ENCODE measurements at places on chromosomes 5 and 9.

DNA sequence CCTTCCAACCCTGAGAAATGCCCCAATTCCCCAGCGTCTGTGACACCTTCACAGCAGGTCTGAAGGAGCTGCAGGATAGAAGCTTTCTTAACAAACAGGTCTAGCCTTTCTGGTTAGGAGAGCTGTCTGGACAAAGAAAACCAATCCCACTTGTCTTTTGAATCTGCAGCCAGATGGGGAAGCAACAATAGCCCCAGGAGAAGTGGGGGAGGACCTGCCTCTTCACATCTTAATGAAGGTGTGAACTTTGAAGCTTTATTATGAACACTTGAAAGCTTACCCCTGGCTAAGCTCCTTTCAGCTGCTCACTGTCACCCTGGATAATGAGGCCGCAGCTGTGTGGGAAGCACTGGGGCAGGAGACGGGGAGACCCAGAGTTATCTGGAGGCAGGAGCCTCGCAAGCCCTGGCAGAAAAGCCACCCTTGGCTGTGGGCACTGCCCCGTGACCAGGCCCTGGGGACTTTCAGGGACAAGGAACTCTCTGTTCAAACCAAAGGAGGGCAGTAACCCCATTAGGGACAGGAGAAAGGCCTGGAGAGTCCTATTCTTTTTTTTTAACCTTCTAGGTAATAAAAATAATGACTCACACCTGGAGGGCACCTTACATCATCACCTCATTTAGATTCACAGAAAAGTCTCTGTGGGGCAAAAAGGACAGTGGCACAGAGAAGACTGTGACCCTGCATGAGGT lies 151.8 kb upstream of the RAD23B start:
- no peak for DNase-seq

DNA sequence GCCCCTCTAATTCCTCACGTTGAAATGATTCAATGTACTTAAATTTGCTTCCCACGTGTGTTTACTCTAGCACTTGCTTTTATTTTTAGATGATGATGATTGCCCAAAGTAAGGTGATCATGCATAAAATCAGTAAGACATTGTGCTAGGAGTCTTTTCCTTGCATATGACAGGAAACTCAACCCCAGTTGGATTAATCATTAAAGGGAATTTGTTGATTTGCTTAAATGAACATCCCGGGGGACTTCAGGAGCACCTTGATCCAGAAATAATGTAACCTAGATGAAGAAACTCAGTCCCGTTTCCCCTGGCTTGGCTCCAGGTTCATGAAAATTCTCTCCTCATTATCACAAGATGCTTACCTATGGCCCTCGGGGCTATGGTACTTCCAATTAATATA lies 106.1 kb upstream of the STC2 start:
- DNase-seq, result no peak

GRCh38 chr5:105868038-105868780 lies 1802.5 kb downstream of the EFNA5 start:
- no peak for DNase-seq

GRCh38 chr5:68682400-68683160 lies 411.2 kb upstream of the SLC30A5 start:
- DNase-seq, result no peak

DNA sequence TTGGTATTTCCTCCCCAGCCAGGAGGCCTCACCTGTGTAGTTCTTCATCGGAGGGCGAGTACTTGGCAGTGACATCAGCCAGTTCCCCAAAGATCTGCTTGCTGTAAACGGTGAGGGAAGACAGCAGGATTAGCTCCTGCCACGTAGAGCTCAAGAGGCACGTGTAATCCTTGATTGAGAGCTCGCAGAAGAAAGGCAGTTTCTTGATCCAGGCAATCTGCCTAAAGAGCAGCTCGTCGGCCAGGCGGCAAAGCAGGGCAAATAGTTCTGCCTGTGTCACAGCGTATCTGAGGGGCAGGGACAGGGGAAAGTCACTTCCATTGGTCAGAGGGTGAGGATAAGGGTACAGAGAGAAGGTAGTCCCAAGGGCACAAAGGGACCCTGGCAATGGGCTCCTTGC lies 28.6 kb upstream of the NR5A1 start:
- no peak for DNase-seq

- no peak for DNase-seq
Measured at GRCh38 chr5:75885321-75885720, 168.1 kb upstream of the POC5 start.

DNA sequence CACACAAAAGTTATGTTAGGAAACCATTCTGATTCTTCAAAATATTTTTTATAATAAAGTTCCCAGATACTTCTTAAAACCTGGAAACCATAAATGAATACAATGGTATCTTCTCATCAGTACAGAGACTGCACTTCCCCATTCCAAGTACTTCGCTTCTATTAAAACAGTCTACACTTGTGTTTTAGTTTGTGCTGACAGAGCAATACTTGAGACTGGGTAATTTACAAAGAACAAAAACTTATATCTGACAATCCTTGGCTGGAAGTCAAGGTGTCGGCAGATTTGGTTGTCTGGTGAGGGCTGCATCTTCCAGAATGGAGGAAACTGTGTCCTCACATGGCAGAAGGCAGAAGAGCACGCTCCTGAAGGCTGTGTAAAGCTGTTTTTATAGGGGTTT lies 70.1 kb downstream of the RFX3 start:
- no peak for DNase-seq

DNA sequence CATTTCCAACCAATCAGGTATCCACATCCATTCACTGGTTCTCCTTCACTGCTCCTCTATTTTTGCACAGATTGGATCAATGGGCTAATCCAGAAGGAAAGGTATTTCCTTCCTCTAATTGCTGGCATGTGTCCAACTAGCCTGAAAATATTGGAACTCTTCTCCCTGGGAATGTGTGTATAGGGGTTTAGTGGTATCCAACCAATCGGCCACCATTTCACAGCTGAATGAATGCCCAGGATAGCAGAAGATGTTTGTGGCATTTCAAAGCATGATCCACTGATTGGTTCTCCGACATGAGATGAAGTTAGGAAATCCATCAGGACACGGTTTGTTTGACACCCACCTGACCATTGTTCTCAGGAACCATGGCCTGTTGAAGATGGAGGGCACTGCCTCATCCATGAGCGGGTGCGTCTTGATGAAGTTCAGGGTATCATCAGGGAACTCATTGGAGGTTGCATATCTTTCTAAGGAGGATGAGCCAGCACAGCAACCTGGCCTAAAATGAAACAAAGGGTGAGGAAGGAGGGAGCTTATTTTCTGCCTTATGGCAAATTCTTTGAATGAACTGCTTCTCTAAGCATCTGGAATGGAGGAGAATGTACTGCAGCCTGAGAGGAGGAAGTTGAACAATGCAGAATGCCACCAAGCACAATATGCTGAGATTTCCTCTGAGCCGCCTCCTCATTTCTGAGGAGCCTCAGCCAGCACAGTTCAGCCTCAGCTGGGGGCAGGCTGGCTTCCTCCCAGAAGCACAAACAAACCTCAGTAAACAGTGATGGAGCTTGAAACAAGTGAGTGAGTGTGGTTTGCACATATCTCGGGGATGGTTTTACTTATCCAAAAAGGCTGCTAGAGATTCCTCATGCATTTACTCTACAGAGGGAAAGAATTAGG lies 94.6 kb downstream of the SEMA6A start:
- DNase-seq, result no peak

DNA sequence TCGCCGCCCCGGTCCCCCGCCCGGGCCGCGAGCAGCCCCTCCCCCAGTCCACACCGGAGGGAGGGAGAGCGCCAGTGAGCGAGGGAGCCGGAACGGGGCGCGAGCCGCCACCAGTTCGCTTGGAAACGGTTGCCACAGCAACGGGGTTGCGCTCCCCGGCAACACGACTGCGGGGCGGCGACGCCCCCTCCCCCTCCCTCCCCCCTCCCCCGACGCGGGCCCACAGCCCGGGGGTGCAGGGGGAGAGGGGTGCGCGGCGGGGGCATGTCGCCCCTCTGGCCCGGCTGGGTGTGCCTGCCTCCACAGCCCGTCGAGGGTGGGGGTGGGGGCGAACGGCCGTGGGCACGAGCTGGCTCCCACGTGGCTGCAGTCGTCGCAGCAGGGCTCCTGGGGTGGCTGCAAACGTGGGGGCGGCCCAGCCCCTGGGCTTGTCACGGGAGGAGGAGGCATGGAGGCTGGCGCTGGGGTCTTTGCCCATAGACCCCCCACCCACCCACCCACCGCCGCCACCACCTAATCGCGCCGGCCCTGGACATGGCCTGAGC lies 524 bp downstream of the PRR7 start:
- DNase-seq, result no peak

GRCh38 chr5:61416420-61416819 lies 84.4 kb downstream of the ZSWIM6 start:
- no peak for DNase-seq

- DNase-seq, result no peak
Measured at GRCh38 chr9:130731355-130731754, 37.8 kb downstream of the EXOSC2 start.

DNA sequence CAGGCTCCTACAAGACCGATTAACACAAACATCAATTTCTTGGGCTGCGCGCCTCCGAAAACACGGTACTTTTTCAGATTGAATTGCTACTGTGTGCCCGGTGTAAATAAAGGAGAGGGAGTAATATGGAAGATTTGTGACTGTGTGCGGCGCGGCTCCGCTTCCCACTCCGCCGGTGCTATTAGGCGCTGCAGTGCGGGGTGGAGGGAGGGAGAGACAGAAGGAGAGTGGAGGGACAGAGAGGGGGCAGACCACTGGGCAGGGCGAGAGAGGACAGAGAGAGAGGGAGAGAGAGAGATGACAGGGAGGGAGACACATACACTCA lies 24.7 kb upstream of the RNU6ATAC start:
- no peak for DNase-seq

DNA sequence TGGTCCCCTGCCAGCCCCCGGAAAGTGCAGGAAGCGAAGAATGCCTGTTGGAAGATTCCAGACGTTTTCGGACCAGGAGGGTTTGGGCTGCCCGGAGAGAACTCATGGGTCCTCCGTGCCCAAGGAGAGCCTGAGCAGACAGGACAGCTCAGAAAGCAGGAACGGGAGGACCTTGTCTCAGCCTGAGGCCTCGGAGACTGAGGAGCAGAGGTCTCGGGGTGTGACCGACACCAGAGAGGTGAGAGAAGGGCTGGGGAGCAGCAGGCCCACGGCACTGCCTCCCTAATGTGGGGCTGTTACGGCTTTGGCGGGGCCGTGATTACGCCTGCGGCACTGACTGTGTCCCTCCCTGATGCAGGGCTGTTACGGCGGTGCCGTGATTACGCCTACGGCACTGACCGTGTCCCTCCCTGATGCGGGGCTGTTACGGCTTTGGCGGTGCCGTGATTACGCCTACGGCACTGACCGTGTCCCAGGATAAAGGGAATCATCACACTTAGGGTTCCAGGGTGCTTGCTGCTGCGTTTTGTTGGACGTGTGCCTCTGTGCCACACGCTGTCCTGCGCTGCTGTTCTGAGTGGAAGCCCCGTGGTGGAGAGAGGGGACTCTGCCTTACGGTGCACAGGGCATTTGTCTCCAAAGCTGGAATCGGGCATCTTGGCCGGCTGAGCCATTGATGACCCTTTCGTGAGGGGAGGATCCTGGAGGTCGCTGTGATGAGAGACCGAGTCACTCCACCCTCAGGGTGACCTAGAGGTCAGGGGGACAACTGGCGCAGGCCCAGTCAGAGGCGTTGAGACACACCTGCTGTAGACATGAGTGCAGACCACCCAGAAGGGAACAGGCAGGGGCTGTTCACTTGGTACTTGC lies 25.7 kb downstream of the CEP72 start:
- DNase-seq, result no peak

DNA sequence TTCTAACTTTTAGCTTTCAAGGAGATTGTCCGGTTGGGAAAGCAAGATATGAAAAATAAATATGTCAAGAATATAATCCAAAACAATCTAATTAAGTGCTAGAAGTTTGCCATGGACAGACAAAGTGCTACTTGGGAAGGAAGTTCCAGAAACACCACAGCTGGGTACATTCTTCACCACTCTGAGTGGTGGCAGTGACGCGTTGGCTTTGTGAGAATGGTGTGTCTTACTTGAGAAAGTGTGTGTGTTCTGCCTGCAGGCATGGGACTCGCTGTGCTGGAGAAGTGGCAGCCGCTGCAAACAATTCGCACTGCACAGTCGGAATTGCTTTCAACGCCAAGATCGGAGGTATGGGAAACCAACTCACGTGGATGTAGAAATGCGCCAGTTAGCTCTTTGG lies 177.2 kb downstream of the PCSK5 start:
- DNase-seq, result no peak

GRCh38 chr9:95053611-95054570 lies 263.6 kb downstream of the FANCC start:
- DNase-seq, result no peak

GRCh38 chr9:8877753-8878494 lies 1078.3 kb upstream of the DMAC1 start:
- no peak for DNase-seq

DNA sequence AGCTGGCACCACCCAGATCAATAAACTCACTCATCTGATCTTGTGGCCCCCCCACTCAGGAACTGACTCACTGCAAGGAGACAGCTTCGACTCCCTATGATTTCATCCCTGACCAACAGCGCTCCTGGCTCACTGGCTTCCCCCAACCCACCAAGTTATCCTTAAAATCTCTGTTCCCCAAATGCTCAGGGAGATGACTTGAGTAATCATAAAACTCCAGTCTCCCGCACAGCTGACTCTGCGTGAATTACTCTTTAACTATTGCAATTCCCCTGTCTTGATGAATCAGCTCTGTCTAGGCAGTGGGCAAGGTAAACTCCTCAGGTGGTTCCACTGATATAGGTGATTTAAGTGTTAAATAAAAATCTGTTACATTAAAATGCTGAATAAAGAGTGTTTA lies 1.9 kb upstream of the TRIM32 start:
- DNase-seq, result no peak

- no peak for DNase-seq
Measured at GRCh38 chr9:27303219-27303618, 6.3 kb upstream of the EQTN start.

DNA sequence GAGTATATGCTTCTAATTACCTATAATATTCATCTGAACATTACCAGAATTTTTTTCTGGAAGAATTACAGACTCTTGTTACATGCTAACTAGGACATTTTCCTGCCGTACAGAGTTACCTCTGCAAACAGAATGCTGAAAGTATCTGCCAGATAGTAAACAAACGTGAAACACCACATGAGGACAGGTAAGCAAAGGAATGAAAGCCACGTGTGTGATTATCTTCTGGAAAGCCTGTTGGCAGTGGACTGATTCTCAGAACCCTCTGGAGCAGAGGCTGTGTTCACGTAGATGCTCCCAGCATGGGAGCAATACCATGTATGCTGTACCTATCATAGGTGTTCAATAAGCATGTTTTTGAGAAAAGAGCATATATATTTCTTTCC lies 472.6 kb downstream of the ENC1 start:
- DNase-seq, result no peak

DNA sequence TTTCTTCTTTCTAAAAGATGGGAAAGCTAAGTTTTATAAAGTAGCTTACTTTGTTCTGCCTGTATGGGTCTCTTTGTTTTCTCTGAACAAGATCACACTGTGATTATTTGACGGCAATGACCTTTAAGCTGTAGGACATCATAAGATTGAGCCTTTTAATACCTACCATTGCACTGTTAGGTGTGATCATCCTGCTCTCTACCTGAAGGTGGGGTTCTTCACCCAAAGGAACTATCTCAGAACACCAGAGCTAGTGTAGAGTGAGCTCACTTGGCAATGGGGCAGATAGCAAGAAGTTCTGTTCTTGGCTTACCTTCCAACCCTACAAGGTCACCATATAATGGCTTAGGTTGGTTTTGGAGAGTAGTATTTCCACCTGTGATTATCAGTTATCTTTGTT lies 200.2 kb downstream of the SPATA31D1 start:
- DNase-seq, result no peak

GRCh38 chr5:17192191-17192590 lies 25.2 kb upstream of the BASP1 start:
- no peak for DNase-seq

All from stimulated activated CD4-positive, alpha-beta T cell treated with anti-CD3 and anti-CD28 coated beads, TNF-alpha, amount 100 ng/mL, for 4 hours (primary cell).